ENCODE measurements at places on chromosomes 7 and 10.

- no peak for DNase-seq
These were observed 34.7 kb upstream of the MKLN1 start for GRCh38 chr7:131293018-131293417.

DNA sequence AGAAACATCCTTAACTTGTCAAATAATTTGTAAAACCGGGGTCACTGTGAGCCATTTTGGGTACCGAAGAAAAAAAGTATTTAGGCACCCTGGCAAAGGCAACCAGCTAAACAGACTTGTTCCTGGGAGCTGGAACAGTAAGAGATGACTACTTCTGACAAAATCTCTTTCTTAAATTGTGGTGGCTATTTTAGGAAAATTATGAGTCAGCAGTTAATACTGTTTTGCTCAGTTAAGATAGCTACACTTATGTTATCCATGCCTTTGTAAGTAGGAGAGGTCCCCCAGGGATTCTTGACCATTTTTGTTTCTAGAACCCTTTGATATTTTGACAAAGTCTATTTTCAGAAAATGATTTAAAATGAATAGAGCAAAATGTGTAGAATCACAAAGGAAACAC, 68.7 kb downstream of the TAX1BP1 start:
- no peak for DNase-seq

DNA sequence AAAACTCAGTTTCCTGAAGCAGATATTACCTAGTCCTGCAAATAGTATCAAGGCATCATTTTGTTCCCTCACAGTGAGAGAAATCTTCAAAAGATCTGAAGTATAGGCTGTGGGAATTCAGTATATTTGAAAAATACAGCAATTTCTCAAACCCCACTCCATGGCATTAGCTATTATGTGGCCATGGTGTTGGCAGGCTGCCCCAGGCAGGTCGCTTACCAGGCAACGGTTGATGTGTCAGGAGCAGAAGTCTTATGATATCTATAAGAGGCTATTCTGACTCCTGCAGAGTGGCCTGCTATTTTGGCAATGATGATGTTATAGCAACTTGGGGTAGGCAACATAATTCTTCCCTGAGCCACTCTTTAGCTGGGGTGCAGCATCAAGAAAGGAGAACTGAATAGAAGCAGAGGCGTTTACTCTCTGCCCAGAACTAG, 187.9 kb downstream of the PLXDC2 start:
- no peak for DNase-seq

- DNase-seq, result peak; percentile 33
These were observed 112.4 kb upstream of the YAE1 start for GRCh38 chr7:39453743-39454355.

DNA sequence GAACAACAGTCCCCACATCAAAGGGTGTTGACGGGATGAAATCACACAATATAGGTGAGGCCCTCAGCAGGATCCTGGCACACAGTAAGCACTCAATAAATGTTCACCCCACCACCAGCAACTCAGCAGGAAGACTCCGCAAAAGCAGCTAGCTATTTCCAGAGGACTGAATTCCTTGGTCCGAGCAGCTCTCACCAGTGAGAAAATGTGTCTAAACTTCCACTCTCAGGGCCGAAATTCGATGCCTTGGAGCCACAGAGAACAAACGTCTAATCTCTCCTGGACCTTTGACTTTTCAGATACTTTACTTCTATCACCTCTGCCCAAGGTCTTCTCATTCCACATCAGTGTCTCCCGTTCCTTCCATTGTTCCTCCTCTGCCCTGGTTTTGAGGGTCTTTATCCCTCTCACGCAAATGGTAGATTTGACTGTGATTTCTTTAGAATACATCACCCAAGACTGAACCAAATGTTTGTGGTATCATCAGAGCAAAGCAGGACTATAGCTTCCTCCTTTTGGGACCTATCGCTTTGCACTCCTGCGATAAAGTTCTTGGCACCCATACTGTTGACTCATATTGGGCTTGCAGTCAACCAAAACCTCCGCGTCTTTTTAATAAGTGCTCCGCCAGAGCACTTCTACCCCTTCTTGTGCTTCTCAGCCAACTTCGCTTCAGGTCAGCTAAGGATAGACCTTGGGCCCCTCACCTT, 903 bp upstream of the NT5C2 start:
- no peak for DNase-seq

- DNase-seq, result no peak
These were observed 163.8 kb downstream of the SVIL start for GRCh38 chr10:29470843-29471543.

- no peak for DNase-seq
These were observed 634.2 kb upstream of the AUTS2 start for GRCh38 chr7:68964060-68964459.

- DNase-seq, result no peak
These were observed 53.1 kb downstream of the OSBPL3 start for GRCh38 chr7:24926623-24927524.

DNA sequence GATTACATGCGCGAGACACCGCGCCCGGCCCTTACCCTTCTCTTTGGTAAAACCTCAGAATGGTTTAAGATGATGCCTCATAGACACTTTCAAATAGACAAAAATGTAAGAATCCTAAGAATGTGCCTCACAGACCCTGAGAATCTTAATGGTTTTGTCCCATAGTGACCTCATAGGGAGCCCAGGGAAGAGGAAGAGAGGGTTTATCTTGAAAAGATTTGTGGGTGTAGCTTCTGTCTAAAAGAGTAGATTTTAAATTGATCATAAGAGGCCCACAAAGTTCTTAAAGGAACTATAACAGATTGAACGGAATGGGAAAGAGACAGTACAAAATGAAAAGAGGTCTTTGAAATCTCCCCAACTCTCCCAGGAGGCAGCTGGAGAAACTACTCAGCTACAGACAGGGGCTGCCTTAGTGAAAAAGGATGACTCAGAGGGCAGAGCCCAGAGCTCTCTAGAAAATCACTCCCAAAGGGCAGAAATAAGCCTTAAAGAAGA, 220.6 kb downstream of the ADRA2A start:
- no peak for DNase-seq

- DNase-seq, result no peak
These were observed 515 bp upstream of the SLC4A2 start for GRCh38 chr7:151058781-151059366.

DNA sequence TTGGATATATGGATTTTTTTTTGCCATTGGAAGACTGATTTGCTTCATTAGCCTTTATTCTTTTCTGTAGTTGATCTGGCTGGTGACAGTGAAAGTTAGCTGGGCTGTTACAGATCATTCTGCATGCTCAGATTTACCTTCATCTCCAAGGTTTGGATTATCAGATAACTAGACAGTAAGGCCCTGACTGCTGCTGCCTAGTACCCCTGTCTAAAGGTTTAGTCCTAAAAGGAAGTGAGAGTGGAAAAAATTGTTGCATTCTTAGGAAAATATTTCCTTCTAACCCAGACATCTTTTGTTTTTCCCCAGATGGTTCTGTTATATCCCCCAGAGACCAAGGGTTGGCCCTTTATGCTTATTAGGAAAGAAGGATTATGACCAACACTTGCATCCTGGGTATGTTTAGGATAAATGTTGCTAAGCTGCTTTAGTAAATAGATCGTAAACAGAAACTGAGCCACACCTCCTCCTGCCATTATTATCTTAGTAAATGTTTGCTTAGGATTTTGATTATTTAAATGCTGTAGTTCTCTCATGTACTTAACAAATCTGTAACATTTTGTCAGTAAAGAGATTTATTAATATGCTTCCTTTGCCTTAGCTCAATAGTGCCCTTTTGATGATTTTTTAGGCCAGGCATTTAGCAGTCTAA, 44.4 kb downstream of the MCU start:
- no peak for DNase-seq

DNA sequence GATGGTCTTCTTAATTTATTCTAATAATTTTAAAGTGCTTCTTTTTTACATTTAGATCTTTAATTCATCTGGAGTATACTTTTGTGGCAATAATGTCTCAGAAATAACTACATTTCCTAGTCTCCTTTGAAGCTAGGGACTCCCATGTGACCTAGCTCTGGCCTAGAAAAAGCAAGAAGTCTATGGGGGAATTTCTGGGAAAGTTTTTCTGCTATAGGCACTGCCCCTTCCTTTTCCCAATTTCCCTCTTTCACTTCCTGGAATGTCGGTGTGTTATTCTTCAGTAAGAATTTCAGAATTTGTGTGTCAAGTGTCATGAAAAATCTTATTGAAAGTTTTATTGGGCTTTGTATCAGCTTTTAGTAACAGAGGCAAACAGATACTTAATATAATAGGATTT, 94.6 kb upstream of the LRRC4 start:
- DNase-seq, result no peak

GRCh38 chr7:135684136-135684535, 21.8 kb downstream of the STMP1 start:
- DNase-seq, result no peak

- DNase-seq, result no peak
These were observed 15.0 kb downstream of the ELN start for GRCh38 chr7:74042746-74043522.

DNA sequence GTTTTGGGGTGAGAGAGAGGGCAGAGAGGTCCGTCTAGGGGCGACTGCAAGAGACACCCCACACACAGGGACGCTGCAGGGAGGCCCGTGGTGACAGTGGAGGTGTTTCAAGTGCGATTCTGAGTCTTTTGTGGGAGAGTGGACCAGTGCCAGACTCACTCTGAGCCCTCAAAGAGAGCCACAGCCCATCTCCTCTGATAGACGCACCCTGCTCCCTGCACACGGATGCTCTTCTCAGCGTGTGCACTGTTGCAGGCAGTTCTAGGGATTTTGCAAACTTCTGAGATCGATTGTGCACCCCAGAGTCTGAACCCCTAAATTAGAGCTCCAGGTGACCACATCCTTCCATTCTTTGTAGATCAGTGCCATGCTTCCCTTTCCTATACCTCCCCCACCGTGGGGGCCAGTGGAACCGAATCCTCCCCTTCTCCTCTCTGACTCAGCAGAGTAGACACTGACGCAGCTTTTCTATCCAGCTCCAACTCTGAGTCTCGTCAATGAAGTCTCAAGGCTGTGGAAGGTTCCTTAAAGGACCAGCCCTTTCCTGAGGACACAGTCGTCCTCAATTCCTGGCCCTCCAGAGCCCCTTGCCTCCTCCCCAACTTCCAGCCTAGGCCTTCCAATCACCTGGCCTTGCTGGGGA, 83.8 kb downstream of the TMEM130 start:
- no peak for DNase-seq

GRCh38 chr10:122294511-122295450, 23.7 kb downstream of the BTBD16 start:
- no peak for DNase-seq

- no peak for DNase-seq
These were observed 3.0 kb downstream of the POLD2 start for GRCh38 chr7:44120395-44120794.

DNA sequence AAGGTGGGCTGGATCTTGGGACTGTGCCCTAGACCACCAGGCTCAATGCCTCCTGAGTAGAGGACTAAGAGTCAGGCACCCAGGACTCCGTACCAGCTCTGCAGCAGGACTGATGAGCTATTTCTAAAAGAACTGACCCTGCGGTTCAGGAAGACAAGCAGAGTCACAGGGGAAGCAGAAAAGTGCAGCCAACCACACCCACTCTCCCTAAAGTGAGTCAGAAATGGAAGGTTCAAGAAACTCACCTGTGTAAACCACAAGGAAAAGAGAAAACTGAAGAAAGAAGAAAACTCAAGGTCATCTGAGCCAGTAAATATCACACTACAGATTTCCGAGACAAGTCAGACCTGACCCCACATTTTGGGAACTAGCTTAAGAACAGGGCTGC, 2.5 kb downstream of the PARP12 start:
- DNase-seq, result no peak

GRCh38 chr10:101778151-101778780, 2.4 kb upstream of the FGF8 start:
- DNase-seq, result no peak

- DNase-seq, result no peak
These were observed 1.0 kb downstream of the SEPHS1 start for GRCh38 chr10:13347043-13347499.

GRCh38 chr10:79250259-79250658, 97.0 kb upstream of the PPIF start:
- no peak for DNase-seq

DNA sequence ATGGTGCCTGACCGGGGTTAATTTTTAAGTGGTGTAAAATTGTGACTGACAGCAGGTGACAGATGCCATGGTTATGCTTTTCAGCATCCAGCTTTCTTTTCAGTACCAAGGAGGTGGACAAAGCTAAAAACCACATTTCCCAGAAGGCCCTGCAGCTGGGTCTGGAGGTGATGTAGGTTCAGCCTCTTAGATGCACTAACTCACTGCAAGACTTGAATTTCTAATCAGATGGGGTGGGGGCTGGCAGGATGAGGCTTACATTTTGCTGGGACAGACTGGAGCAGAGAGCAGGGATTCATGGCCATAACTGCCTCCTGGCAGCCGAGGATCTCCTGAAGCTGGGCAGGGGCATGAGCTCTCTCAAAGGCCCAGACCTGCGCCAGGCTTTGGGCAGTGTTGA, 52.4 kb downstream of the PDIA4 start:
- no peak for DNase-seq

GRCh38 chr10:75444781-75445386, 13.5 kb downstream of the LRMDA start:
- DNase-seq, result no peak

GRCh38 chr7:18573410-18574234, 78.1 kb downstream of the HDAC9 start:
- no peak for DNase-seq

GRCh38 chr10:662223-662605, 27.3 kb downstream of the DIP2C start:
- DNase-seq, result no peak

DNA sequence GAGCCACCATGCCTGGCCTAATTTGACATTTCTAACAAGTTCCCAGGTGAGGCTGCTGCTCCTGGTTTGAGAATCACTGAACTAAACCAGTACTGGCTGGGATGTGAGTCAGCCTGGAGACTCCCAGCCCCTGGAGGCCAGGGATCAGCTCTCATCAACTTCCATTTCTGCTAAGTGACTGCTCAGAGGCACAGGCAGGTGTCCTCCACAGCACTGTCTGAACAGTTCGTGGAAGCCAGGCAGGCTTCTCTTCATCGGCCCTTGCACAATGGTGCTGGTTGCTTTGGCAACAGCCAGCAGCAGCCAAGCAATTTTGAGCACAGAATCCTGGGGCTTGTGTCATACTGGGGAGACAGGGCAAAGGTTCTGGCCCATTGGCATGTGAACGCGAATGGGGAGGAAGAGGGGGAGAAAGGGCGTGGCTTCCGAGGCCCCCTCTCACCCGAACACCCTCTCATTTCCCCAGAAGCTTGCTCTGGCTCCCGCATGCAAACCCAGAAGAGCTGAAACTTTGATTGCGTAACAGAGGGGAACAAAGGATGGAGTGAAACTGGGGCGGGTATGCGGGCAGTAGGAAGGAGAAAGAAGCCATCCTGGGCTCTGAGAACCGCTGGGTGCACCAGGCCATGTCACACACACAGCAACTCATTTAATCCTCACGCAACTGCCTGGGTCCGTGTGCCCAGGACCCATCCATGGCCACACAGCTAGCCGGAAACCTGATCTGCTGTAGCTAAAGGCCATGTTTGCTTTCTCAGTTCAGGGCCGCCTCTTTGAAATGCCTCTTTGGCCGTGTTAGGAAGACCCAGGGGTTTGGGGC, 9.0 kb upstream of the POR start:
- no peak for DNase-seq

DNA sequence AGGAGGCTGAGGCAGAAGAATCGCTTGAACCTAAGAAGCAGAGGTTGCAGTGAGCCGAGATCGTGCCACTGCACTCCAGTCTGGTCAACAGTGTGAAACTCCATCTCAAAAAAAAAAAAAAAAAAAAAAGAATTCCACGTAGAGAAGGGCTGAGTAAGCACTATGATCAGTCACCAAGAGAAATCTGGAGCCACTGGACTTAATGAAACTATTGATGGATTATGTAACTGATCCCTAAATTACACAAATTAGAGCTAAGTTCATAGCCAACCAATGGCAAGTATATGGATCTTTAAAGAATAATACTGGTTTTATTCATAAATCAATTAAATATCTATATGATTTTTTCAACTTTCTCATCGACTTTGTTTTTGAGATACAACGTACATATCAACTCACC, 72.2 kb upstream of the ABLIM1 start:
- DNase-seq, result no peak
